Activated T-helper 1 cell treated with anti-CD3 and anti-CD28 coated beads, Interleukin-12 subunit alpha, Interleukin-12 subunit beta, Interleukin-2, Interleukin-4 antibody, amounts not matched to agents 30 ng/mL and 10 ng/mL and 1 ng/mL, durations not matched to agents 14 hours and 24 hours and 36 hours (primary cell): ENCODE measurements at places on chromosomes 2 and 18. TPM values are rescaled to one million over a fixed set of nuclear protein-coding genes. Genes with fewer than 3 reads are reported as not detected.

The HEATR5B gene
- total RNA-seq, result 15.7 and 16.0 TPM in 2 replicates

The ARHGAP28 gene
- total RNA-seq, result not detected in 2 replicates

The HOXD12 gene
- total RNA-seq, result not detected in 2 replicates

The ICOS gene
- 143 and 150 TPM in 2 replicates for total RNA-seq

The KIAA2012 gene
- not detected in 2 replicates for total RNA-seq

The PCARE gene
- total RNA-seq, result not detected in 2 replicates

The PID1 gene
- total RNA-seq, result not detected in 2 replicates

The HOXD11 gene
- total RNA-seq, result not detected in 2 replicates

The AQP12B gene
- total RNA-seq, result not detected in 2 replicates

The CAPG gene
- 35.5 and 38.2 TPM in 2 replicates for total RNA-seq

The OSR1 gene
- total RNA-seq, result not detected in 2 replicates

The ARHGAP25 gene
- 71.6 and 74.2 TPM in 2 replicates for total RNA-seq

The HOXD10 gene
- not detected in 2 replicates for total RNA-seq

The SKA1 gene
- 20.7 and 23.3 TPM in 2 replicates for total RNA-seq

The PELI1 gene
- total RNA-seq, result 47.1 and 50.4 TPM in 2 replicates

The TMEM169 gene
- total RNA-seq, result 0.93 and 2.2 TPM in 2 replicates

The RGPD3 gene
- 0.16 and 0.22 TPM in 2 replicates for total RNA-seq

The CMPK2 gene
- total RNA-seq, result 4.1 and 7.4 TPM in 2 replicates

The HAAO gene
- total RNA-seq, result 0.37 and 0.86 TPM in 2 replicates

The ZNF24 gene
- total RNA-seq, result 56.4 and 56.6 TPM in 2 replicates

The TTC39C gene
- total RNA-seq, result 28.8 and 31.8 TPM in 2 replicates

The KCTD1 gene
- 5.3 and 5.5 TPM in 2 replicates for total RNA-seq

The FHOD3 gene
- total RNA-seq, result not detected in 2 replicates

The TMEM163 gene
- 0.12 and 0.21 TPM in 2 replicates for total RNA-seq

The C2orf66 gene
- 0.18 and 0.42 TPM in 2 replicates for total RNA-seq

The TDRD15 gene
- total RNA-seq, result not detected in 2 replicates

The DSG1 gene
- not detected in 2 replicates for total RNA-seq

The MPHOSPH10 gene
- total RNA-seq, result 67.5 and 68.8 TPM in 2 replicates

The COLEC12 gene
- not detected in 2 replicates for total RNA-seq

The ASB18 gene
- not detected in 2 replicates for total RNA-seq

The AFF3 gene
- total RNA-seq, result 1.7 and 2.4 TPM in 2 replicates

The ACTG2 gene
- 0.22 and 0.26 TPM in 2 replicates for total RNA-seq

The VWC2L gene
- total RNA-seq, result not detected in 2 replicates

The ASXL3 gene
- total RNA-seq, result not detected in 2 replicates

The MSTN gene
- total RNA-seq, result not detected in 2 replicates

The DNAJC27 gene
- 6.3 and 7.0 TPM in 2 replicates for total RNA-seq

The MTERF4 gene
- total RNA-seq, result 40.5 and 43.3 TPM in 2 replicates

The NYAP2 gene
- total RNA-seq, result not detected in 2 replicates

The BMP10 gene
- not detected in 2 replicates for total RNA-seq

The RELCH gene
- total RNA-seq, result 32.6 and 34.5 TPM in 2 replicates

The LHCGR gene
- not detected in 2 replicates for total RNA-seq

The HOXD13 gene
- not detected in 2 replicates for total RNA-seq

The SIX3 gene
- not detected in 2 replicates for total RNA-seq

The ACVR1 gene
- total RNA-seq, result 44.0 and 46.5 TPM in 2 replicates

The CCDC74B gene
- 0.52 and 1.8 TPM in 2 replicates for total RNA-seq

The LYG1 gene
- 1.5 and 1.7 TPM in 2 replicates for total RNA-seq

The OTX1 gene
- total RNA-seq, result 0.31 TPM in 1 of 2 replicates, not detected in the other

The EN1 gene
- total RNA-seq, result not detected in 2 replicates
